ENCODE measurements at places on chromosomes 11 and 22.

- DNase-seq = no peak
Measured at GRCh38 chr11:69216647-69217051, 60.9 kb downstream of the SMIM38 start.

- DNase-seq = no peak
Measured at GRCh38 chr22:48630433-48630754, 1197.3 kb downstream of the BRD1 start.

- DNase-seq = no peak
Measured at GRCh38 chr11:66639066-66639813, 737 bp downstream of the RBM4 start.

DNA sequence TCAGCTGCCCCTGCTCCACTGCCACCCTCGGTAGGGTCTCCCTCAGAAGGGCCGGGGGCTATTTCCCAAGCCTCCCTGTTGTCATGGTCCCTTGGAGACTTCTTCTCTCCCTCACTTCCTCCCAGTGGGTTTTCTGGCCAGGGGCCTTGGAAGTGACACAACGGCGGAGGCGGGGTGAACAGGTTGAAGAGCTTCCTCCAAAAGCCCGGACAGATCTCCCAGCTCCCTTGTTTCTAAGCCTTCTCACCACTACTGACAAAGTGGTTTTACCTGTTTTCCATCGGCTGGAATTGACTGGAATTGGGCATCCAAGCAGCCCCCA lies 14.5 kb downstream of the MYH9 start:
- DNase-seq = no peak

- no peak for DNase-seq
Measured at GRCh38 chr11:72160319-72160718, 24.8 kb downstream of the FOLR3 start.

- no peak for DNase-seq
Measured at GRCh38 chr11:71913756-71914526, 14.5 kb downstream of the XNDC1N start.

DNA sequence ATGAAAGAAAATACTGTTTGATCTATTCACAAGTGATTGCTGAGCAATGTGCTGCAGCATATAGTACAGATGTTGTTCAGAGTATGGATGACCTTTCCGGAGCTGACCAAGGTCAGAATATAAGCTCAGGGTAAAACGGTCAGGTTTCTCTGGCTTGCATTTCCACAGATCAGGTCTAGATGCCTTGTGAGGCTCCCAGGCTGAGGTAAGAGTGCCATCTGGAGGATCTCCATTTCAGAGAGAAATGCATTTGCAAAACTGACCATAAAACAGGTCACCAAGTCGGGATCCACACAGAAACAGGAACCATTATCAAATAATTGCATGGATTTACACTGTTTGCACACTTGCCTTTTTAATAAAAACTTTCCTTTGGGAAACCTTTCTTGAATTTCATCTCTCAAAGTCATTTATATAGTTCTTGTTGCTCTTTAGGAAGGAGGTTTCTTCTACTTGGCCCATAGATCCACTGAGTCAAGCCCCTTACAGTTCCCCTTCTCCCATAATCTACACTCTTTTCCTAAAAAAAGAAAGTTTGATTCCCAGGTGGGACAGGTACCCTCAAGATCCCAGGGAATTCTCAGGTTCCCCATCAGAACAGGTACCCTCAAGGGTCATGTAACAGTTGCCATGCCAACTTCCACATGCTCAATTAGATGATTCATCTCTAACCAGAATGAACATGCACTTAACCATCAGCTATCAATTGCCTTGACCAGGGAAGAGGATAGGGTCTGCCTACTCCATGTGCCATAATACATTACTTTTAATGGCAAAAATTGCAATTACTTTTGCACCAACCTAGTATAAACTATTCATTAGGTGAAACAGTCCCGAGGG lies 25.0 kb upstream of the TMPRSS5 start:
- no peak for DNase-seq

DNA sequence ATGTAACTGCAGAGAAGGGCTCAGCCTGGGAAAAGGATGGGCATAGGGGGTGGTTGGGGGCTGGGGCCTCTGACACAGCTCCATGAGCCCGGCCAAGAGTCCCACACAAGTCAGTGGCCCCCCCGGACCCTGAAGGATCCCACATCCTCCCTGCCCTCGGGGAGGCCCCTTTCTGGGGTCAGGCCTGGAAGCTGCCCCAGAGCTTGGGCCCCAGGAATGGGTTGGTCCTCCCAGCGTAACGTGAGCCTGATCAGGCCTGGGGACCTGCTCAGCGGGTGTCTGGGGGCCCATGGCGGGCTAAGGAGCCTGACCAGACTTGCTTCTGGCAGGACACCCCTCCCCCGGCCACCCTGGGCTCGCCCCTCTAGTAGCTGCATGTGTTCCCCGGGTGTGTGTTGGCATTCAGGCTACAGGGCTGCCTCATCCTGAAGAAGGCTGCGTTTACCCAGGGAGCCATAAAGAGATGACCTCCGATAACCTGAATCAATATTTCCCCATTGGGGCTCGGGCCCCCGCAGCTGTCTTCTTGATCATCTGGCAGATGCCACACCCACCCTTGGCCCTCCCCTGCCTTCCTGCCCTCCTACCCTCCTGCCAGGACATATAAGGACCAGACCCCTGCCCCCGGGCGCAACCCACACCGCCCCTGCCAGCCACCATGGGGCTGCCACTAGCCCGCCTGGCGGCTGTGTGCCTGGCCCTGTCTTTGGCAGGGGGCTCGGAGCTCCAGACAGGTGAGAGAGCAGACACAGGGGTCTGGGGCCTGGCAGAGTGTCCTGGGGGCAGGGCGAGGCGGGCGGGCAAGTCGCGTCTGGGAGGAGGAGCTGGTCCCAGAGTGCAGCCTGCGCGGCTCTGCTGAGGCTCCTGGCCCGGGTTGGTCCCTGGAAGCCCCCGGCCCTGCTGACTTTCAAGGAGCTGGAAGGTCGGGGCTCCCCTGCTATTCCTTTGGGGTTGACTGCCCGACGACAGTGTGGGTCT lies at the start of gene MUC2:
Gene MUC2, plus strand, starts transcription at position 631 of the 978 bp plus-strand sequence.
- no peak for DNase-seq

- DNase-seq = no peak
Measured at GRCh38 chr22:43707648-43708047, 104.5 kb downstream of the EFCAB6 start.

GRCh38 chr11:32829680-32830412 lies at the start of gene PRRG4:
PRRG4 (plus strand) TSS chr11:32829927; CDS start chr11:32830530, 603 bp downstream.
- DNase-seq = no peak

DNA sequence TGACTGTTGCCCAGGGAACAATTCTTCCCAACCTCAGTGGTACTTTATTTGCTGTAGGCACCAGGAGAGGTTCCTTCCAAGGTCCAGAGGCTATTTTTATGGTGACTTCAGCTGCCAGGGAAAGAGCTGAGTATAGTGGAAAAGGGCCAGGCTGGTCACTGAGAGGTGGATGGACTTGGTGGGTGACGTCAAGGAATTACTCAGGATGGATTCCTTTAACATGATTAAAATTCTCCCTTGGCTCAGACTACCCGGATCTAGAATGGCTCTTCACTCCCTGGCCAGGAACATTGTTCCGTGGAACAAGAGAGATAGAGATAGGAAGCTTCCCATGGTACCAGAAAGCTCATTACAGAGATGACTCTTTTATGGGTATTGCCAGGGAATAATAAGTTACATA lies 8.7 kb upstream of the CALCA start:
- DNase-seq = no peak

DNA sequence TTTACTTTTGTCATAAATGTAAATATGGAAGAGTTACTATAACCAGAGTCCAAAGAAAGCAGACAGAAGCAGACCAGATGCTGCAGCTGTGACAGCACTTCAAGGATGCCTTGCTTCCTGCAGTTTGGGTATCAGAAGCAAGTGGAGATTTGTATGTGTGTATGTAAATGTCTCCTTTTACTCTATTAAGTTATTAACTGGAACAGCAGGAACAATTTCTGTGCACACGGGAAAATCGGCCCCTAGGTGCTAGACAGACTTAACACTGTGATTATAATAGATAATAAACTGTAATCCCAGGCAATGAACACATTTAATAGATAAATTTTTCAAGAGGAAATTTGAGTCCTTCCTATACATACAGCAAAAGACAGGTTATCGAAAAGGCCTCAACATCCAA lies 178.6 kb upstream of the PITPNB start:
- no peak for DNase-seq

DNA sequence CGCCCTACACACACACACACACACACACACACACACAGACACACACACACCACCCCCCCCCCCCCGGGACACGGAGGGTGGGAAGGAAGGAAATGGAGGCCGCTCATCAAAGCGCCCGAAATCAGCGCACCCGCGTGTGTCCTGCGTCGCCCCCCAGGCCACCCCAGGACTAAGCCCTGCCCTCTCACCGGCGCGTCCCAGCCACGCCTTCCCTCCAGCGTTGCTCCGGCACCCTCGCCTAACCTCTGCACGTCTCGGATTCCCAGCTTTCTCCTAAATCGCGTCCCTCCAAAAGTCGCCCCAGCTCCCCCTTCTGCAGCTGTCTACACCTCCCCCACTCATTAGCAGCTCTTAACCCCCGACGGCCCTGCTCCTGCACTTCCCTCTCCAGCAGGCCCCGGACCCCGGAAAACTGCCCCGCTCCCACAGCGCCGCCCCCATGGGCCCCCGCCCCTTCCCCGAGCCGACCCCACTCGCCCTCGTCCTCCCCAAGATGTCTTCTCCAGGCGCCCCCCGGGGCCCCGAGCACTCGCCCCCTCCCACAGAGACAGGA lies 557 bp downstream of the PACSIN2 start:
- no peak for DNase-seq

Data from stimulated activated CD8-positive, alpha-beta memory T cell treated with anti-CD3 and anti-CD28 coated beads, Interleukin-4, amount 100 ng/mL, for 1 hour (primary cell).